ENCODE measurements at places on chromosomes 16 and 17.

DNA sequence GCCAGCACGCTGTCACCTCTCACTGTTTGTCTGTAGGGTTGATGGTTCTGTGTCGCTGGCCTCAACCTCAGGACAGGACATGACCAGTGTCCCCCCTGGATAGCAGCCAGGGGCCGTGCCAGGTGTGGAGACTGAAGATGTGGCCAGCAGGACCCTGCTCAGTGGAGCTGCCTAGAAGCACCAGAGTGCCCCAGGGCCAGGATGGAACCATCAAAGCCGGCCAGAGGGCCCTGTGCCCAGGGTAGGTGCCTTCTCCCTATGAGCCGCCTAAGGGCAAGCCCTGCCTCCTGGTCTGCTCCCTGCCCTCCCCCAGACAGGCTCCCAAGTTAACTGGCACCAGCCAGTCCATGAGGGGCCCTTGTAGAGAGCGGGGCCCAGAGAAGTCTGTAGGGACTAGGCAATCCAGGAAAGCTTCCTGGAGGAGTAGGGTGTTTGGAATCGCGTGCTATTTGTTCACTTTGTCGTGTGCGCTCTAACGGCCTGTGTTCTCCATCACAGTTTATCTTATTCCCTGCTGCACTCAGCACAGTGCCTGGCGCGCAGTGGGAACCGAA, 546 bp upstream of the NDUFB10 start:
- no peak for DNase-seq

DNA sequence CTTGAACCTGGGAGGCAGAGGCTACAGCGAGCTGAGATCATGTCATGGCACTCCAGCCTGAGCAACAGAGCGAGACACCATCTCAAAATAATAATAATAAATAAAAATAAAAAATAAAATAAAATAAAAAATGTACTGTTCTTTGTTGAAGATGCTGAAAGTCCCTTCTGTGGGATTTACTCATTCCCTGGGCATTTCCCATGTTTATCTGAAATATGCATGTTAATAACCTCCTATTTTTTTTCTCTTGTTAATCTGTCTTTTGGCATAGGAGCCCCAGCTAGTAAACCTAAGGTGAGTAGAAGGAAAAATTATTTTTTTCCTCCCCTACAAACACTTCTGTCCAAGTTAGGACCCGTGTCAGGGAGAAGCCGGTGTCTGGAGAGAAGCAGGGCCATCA, 34.4 kb downstream of the TMEM92 start:
- no peak for DNase-seq

GRCh38 chr17:4272213-4272971, 8.6 kb upstream of the ANKFY1 start:
- DNase-seq, result no peak

- peak; percentile 16 for DNase-seq
Observed at GRCh38 chr17:61833536-61834193, 29.7 kb downstream of the BRIP1 start.

DNA sequence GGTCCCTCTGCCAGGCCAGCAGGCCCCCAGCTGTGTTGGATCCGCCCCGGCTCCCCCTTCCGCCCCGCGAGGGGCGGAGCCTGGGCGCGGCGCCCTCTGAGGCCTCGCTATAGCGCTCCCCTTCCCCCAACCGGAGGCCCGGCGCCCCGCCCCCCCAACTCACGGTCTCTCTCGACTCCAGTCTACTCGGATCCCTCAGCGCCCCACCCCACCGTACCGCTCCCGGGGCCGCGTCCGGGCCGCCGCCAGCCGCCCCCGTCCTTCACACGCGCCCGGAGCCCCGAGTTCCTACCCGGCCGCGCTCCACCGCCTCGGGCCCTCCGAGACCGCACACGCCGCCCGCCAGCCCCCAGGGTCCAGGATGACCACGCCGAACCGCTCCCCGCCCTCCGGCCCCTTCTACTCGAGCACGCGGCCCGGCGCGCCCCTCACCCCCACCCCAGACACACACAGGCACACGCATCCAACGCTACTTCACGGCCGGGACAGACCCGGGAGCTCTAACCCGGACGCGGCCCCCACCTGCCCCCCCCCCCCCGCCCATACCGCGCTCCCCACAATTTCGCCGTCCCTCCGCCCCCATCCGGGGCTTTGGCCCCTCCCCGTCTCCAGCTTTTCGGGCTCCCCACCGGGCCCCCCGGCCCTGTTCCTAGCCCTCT, 1.4 kb downstream of the PHF23 start:
- DNase-seq, result peak; percentile 79

DNA sequence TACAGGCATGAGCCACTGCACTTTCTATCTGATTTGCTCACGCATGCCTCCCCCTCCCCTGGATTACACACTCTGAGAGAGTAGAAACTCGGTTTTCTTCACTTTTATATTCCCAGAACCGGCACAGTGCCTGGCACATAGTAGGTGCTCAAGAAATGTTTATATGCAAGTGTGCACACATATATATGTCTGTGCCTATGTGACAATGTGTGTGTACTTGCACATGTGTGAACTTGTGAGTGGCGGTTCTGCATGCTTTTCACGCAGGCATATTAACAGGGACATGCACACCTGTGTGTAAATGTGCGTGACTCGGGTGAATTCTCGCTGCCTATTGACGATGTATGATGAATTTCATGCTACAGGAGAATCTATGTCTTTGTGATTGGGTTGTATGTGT, 22.1 kb upstream of the IL21R start:
- DNase-seq, result no peak

DNA sequence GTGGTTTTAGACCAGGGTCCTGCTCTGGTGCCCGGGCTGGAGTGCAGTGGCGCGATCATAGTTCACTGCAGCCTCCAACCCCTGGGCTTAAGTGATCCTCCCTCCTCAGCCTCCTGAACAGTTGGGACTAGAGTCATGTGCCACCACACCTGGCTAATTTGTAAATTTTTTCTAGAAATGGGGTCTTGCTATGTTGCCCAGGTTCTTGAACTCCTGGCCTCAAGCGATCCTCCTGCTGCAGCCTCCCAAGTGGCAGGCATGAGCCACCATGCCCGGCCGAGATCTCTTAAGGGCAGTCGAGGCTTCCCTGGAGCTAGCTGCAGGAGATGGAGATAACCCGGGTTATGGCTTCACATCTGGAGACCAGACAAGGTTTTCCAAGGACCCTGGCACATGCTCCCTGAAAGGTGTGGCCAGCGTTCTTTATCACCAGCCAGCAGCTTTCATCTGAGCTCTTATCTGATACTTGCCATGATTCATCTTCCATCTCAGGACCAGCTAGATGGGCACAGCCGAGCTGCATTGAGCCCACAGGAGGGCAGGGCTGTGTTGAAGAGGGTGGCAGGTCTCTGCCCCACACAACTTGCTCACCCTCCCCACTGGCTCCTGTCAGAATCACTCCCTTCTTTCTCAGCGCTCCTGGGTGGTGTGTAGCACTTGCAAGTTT, 28.6 kb downstream of the SCNN1B start:
- DNase-seq, result no peak

- DNase-seq, result no peak
Observed at GRCh38 chr17:37133136-37133535, 184.4 kb downstream of the AATF start.

GRCh38 chr17:16215002-16215272, 397 bp downstream of the NCOR1 start:
- no peak for DNase-seq

DNA sequence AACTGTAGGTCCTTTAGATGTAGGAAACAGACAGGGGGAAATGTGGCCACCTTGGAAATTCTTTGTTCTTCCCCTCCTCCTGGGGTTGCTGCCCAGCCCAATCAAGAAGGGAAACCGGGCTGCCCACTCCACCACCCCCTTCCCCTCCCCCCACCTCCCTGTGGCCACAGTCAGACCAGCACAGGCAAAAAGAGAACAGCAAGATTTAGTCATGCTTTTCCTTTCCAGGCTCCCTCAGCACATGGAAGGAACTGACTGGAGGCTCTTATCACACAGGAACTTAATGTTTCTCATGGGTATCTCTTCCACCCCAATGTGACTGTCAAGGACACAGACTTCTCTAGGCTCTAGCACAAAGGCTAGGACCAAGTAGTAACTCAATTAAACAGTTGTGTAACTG, 3.0 kb upstream of the CCL1 start:
- no peak for DNase-seq

DNA sequence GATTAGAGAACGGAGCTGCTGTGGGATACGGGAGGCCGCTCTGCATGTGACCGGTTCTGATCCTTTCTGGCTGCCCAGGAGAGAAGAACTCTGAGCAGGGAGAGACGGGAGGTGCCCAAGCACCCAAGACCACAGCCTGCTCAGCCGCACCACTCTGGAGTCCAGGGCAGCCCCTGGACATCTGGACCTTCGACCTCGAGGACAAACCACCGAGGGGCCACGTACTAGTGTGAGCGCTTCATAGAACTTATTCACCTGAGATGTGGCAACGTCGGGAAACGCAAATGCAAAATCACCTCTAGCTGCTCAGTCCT, 5.9 kb downstream of the RNF166 start:
- DNase-seq, result no peak

- no peak for DNase-seq
Observed at GRCh38 chr17:44247876-44248736, 19.8 kb downstream of the SLC4A1 start.

DNA sequence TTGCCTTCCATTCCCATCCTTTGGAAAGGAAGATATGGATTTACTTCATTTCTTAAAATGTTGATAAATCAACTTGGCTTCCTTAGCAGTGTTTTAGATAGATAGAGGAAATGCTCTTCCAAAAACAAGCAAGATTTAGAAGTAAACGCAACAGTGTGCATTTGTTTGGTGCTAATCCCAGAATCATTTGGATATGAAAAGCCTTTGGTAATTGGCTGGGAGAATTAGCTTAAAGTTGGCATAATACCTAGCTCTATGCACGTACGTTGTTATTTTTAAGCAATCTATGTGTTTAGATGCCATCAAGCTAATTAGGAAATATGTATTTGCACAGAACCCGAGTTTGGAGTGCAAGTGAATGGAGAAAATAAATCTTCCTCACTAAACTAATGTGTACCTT, 415.3 kb downstream of the GRIN2A start:
- DNase-seq, result no peak

DNA sequence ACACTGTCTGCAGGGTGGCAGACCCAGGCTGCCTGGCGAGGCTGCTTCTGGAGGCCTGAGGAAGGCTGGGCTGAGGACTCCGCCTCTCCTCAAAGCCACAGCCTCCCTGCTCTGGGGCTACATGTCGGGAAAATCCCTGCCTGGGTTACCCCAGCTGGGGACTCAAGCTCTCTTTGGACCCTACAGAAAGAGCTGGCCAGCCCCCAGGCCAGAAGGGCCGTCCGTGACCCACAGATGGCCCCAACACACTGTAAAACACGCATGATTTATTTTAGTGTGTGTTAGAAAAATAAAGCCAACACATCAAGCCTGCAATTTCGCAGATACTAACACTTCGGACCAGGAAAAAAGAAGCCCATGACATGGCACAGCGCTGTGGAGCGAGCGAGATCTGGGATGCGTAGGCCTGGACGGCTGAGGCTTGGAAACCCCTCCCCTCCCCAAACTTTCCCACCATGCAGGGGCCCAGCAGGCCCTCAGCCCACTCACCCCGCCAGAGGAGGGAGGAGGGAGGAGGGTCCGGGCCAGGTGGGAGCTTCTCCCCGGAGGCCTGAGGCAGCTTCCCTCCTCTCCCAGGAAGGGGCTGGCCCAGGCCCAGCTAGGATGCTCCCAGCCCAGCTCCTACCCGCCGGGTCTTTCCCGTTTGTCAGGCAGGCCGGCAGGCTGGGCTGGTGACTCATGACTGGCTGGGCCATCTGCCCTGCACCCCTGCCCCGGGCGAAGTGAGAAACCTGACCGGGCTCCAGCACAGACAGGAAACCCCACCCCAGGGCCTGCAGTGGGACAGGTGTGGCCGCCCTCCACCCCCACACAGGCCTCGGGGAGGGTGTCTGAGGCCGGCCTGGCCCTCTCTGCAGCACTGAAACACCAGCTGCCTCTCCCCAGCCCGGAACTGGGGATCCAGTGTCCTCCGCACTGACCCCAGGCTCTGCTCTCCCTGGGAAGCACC, 34.1 kb upstream of the SLC38A10 start:
- peak; percentile 87 for DNase-seq

DNA sequence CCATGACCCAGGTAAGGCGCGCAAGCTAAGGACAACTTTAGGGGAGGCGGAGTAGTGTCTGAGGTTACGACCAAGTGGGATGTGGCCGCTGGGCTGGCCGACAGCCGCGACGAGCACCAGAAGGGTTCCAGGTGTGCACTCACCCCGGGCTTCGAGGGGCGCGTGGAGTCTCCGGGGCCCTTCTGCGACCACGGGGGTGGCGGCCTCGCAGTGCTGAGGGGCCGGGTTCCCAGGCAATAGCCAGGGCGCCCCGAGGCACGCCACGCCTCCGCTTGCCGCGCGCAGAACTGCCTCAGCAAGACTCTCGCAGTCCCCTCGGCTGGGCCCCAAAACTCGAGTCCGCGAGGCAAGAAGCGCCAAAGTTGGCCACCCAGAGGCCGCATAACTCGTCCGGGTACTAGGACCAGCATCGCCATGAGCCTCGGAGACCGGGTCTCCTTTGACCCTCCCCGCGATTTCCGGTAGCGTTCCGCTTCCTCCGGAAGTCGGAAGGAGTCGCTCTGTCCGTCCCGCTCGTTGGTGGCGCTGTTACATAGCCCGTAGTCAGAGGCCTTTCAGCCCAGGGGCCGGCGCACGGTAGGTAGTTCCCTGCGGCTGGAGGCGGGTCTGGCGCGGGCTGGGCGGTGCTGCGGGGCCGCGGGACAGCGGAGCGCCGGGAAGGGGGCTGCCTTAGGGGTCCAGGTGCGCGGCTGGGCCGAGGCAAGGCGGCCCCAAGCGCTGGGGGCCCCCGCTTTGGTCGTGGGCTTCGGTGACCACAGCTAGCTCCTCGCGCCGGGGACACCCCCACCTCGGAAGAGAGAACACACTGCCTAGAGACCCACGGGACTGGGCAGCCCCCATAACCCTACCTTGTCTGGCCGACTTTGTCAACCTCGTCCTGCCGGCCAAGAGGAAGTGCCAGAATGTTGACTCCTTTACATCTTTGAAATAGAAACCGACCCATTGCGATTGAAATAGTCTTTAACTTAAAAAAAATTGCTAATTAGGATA, at the start of the genes ADPRM and SCO1:
TSS of gene ADPRM (plus strand) at position 503 of the 990 bp plus-strand sequence. CDS start 7,333 bp downstream, outside the sequence.
TSS of gene SCO1 (minus strand) at position 442 of the 990 bp plus-strand sequence. CDS start at position 416, 26 bp downstream.
- DNase-seq, result peak; percentile 98

DNA sequence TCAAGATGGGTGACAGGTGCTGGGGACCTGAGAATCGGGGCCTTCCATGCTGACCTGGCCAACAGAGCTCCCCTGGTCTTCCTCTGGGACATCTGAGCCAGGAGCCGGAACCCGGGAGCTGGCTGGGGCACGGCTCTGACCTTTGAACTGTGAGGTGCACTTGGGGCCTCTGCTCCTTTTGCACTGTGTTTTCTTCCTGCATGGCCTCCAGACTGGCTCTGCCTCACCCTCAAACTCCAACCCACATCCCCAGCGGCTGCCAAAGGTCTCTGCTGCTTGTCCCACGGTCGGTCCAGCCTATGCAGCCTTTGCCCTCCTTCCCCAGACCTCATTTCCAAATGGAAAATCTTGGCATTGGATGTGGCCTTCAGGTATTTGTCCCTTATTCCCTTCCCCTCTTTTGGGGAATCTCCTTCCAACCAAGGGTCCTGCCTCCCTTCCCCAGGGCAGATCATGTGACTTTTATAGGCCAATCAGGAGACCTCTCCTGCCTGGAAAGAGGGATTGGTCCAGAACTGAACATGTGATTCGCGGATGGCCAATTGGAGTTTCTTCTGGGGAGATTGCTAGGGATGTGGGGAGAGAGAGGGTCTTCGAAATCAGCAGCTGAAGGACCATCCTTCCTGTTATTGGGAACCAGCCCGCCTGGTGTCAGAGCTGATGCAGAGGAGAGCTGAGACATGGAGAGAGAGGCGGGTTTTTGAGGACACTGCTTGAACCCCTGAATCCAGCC, 117.9 kb downstream of the CYLD start:
- no peak for DNase-seq

- no peak for DNase-seq
Observed at GRCh38 chr16:68331879-68332410, 21.1 kb downstream of the PRMT7 start.
